Right cardiac atrium (tissue), 5 donors: ENCODE measurements at places on chromosomes 12 and 14. TPM values are rescaled to one million over a fixed set of nuclear protein-coding genes. Genes with fewer than 3 reads are reported as not detected.

GRCh38 chr12:19105463-19105862 lies 24.1 kb upstream of the PLEKHA5 start:
- DNase-seq: no peak

- DNase-seq: no peak
These were observed 409.8 kb downstream of the RERGL start for GRCh38 chr12:17680220-17680619.

DNA sequence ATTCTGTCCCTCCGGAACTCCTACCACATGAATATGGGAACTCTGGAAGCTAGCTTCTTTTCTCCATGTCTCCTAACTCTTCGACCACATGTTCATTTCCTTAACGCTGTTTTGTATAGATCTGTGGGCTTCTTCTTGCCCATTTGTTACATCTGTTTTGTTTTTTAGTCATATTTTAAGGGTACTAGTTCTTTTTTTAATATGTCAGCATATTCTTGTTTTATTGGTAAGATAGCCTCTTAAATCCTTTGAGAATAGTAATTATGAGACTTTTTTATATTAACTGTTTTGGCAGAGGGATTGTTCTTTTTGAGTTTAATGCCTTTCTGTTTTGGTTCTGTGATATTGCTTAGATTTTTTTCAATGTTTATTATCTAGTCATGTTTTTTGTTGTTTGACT lies 70.5 kb downstream of the VRK1 start:
- DNase-seq: no peak

DNA sequence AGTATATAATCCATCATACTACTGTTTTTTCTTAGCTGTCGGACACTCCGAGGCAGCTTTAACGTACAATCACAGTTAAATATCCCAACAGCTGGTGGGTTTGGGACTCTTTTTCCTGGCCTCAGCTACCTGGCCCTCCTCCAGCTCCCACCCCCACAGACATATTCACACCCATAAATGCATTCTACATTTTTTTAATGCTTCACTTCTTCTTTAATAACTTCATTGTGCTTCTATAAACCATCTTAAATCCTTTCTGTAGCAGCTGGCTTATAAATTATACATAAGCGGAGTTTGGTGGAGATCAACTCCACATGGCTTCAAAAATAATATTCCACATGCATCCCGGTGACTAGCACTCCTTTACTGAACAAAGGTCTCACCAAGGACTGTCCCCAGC lies 33.3 kb downstream of the TDG start:
- DNase-seq: no peak

Gene OTOGL
- 8.1 TPM for polyA plus RNA-seq
